ENCODE measurements at places on chromosomes 1 and 21.

DNA sequence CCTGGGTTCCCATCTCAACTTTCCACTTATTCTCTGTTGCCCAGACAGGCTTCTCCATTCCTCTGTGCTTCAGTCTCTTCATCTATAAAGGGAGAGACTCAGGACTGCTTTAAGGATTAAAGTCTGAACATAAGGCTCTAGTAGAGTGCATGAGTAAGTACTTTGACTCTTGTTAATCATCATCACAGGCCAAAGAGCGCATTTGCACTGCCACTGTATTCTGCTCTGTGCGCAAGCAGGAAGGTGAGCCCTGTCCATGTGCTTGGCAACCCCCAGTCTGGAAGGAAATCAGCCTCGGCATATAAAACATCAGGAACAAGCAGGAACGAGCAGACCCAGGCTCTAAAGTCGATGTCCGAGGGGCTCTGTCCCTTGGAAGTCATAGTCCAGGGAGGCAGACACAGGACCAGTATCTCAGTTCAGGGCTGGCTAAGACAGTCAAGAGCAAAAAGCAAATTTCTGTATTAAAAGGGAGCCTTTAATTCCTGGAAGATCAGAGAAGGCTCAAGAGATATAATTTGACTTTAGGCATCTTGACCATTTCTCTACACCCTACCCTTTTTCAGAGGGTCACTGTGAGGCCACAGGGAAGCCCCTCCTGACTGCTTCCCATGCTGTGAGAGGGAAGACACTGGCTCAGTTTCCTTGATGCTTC lies 131.2 kb downstream of the TRABD2B start:
- DNase-seq: no peak

- no peak for DNase-seq
These were observed 31.8 kb upstream of the ANGPTL7 start for GRCh38 chr1:11157394-11157793.

DNA sequence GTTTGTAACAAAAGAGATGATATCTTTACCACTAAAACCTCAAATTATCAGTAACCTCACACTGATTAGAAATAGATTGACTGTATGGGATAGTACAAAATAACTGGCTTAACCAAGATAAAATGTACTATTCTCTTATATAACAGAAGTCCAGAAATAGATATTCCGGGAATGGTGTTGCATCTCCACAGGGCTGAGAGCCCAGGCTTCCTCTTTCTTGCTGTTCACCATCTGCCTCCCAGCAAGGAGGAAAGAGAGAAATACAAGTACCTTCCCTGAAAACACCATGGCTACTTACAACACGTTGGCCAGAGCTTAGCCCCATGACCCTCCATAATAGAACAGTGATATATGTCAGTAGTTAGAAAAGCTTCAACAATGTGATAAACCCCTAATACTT lies 47.0 kb upstream of the KCNK1 start:
- no peak for DNase-seq

DNA sequence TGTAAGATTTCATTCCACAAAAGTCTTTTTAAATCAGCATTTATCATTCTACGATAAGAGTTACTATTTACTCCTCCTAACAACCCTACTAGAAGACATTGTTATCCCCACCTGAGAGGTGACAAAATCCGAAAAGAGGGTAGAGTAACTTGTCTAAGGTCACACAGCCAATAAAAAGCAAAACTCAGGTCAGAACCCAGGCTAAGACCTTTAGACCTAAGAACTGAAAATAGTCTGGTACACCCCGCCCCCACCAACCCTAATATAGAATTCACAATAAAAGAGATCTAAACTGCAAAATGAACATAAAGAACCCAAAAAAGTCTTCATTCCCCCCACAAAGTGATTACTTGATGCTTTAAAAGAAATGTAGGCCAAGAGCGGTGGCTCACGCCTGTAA lies 18.6 kb downstream of the COA7 start:
- DNase-seq: no peak

- no peak for DNase-seq
These were observed 365.6 kb upstream of the ADGRL2 start for GRCh38 chr1:81435175-81435574.

DNA sequence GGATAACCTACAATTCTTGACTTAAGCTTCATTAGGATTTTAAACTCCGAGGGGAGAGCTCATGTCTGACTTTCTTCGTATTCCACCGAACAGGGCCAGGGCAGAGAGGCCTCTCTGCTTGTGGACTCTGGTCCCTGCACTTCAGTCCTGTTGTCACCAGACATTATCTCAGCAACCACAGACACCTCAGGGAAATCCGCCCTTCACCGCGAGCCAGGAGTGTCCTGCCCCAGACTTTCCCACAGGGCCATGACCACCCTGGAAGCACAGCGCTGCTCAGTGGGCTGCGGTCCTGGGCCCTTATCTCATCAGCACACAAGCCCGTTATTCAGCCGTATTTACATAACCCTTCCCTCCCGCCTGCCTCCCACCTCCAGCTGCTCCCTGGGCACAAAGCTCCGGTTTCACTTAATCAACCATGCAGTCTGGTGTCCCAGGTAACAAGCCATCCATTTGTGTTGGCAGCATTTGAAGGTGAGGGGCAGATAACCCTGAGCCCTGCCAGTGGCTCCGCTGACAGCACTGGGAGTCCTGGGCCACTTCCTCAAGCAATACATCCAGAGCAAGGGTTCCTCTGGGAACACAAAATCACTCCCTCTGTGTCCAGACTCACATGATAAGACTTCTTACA lies 122.8 kb upstream of the RAB4A start:
- DNase-seq: no peak

DNA sequence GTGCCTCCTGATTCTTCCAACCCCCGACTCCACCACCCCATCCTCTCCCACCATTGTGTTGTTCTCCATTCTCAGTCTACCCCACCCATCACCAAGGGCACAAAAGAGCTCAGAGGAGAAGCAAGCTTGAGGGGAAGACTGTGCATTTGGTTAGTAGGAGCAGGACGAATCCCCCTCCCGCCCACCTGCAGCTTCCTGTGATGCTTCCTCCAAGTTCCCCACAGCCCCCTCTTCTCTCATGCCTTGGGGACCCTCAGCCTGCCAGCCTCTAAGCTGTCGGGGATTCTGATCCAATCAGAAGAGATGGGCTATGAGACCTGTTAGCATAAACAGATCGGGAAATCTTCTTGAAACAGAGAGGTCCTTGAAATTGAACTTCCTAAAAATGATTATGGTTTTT lies 22.2 kb upstream of the CAPZB start:
- DNase-seq: no peak

DNA sequence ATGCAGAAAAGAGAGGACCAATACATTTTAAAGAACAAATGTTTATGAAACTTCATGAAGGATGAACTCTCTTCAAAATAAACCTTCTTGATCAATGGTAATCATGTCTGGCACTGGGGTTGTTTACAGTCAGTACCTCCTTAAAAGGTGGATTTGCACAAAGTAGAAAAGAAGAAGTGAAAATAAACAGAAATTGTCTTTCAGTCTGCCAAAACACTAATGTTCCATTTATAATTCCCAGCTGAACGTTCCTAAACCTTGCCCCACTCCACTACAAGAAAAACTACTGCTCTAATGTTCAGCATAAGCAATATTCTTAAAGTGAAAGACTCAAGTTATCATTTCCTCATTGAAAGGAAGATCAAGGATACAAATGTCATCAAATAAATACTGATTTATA lies 86.2 kb downstream of the EIF4G3 start:
- DNase-seq: no peak

- DNase-seq: no peak
These were observed 623.9 kb upstream of the NR5A2 start for GRCh38 chr1:199403531-199404116.

- no peak for DNase-seq
These were observed 219.6 kb downstream of the LTN1 start for GRCh38 chr21:28773036-28773435.

GRCh38 chr1:228182296-228183030 lies 16.9 kb downstream of the IBA57 start:
- DNase-seq: no peak

DNA sequence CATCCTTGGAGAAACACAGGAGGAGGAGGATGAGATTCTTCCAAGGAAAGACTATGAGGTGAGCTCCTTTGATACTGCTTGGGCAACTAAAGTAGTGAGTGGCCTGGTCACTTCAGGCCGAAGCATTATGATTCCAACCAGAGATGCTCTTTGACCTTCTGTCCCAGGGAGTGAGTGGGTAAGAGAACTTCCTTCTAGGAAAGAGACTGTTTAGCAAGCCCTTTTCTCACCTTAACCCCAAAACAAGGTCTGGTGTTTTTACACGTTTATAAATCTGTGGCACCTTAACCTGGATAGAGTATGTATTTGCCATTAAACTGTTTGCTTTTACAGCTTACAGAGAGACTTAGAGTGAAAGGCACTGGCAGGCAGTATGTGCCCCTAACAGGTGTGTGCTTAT lies 1.1 kb downstream of the CLCN6 start:
- no peak for DNase-seq

- DNase-seq: no peak
These were observed 37.7 kb upstream of the GPR37L1 start for GRCh38 chr1:202084791-202085681.

DNA sequence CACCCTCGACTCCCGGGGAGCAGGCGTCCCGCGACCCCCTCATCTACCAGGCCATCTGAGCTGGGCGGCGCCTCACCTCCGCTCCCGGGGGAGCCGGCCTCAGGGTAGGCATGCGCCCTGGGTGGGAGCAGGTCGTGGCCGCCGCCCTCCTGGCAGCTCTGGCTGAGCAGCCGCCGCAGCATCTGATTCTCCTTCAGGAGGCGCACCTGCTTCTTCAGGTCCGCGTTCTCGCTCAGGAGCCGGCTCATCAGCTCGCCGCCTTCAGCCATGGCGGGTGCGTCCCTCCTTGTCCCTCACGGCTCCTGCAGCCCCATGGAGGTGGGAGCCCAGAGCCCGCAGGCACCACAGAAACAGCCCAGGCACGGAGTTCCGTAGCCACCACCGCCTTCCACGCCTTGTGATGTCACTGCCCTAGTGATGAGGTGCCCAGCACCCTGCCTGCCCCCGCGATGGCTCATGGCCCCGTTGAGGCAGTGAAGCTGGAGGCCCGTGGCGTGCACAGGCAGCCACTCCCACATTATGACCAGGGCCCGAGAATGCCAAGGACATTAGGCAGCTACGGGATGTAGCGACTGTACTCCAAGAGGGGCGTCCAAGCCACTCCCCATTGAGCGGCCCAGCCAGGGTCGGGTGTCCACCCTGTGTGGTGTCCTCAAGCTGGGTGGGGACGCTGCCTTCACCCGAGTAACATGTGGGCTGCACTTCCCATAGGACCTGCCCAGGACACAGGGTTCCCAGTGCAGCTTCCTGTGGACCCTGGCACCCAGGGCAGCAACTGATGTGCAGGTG lies 1.5 kb downstream of the SPATC1L start:
- no peak for DNase-seq

DNA sequence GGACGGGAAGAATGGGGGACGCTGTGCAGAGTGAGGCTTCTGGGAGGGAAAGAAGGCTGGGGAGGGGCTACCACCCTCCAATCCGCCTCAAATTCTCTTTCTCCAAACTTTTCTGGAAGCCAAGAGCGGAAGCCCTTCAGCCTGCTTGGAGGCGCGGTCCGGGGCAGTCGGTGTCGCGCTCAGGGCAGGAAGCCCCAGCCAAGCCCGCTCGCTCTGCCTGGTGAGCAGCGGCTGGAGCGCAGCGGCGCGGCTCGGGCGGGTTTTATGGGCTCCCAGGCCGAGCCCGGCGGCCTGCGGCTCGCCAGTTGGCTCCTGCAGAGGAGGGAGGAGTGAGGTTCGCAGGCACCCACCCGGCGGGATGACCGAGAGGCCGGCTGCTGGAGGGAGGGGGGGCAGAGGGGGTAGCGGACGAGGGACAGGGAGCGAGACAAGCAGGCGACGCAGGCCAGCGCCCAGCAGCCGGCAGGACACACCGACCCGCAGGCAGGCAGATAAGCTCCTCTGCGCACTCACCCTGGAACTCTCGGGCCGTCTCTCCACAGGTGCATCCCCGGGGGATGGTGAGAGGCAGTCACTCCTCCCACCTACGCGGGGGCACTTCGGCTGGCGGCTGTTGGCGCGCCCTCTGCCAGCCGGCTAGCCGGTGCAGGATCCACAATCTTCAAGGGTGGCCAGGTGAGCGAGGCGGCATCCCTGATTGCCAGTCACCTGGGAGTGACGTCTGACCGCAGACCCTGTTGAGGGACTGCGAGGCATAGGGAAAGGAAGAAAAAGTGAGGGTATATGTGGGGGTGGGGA lies at the start of gene AVPR1B:
Gene AVPR1B (minus strand): TSS at position 238 of the 798 bp plus-strand sequence. CDS start 498 bp downstream, outside the sequence.
- no peak for DNase-seq

- DNase-seq: no peak
These were observed 133.0 kb upstream of the SPAG17 start for GRCh38 chr1:118317842-118318614.

- no peak for DNase-seq
These were observed 134.4 kb upstream of the LMO4 start for GRCh38 chr1:87194271-87194774.

- DNase-seq: no peak
These were observed 3.3 kb upstream of the S1PR1 start for GRCh38 chr1:101233495-101233894.

GRCh38 chr1:46394108-46394871 lies at the start of gene FAAH:
FAAH (plus strand) TSS chr1:46394317; CDS start chr1:46394349, 32 bp downstream.
- peak; percentile 7 for DNase-seq

DNA sequence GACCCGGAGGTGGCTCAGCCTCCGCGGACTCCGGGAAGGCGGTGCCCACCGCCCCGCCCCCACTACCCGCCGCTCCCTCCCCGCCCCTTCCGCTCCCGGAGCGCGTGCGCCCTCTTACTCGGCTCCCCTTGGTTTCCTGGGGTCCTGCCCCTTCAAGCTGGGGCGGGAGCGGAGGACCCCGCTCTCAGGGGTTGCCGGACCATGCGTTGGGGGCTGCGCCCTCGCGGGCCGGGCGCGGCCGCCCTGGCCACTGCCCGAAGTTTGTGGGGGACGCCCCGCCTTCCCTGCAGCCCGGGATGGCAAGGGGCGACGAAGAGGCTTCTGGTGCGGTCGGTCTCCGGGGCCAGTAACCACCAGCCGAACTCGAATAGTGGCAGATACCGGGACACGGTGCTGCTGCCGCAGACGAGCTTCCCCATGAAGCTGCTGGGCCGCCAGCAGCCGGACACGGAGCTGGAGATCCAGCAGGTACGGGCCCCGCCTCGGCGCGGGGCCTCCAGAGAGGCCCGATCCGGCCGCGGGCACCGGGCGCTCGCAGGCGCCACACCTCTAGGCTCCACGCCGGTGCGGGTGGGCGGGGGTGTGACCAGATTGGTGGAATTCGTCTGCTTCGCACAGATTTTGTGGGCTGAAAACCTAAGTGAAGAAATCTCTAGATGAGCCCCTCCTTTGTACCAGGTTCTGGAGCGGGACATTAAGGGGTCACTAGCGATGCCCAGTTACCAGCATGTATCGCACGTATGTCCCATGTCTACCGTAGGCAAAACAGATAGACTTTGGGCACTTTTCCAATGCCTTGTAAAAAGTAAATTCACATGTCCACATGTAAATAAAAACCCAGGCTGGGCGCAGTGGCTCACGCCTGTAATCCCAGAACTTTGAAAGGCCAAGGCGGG lies at the start of gene IARS2:
Gene IARS2 (plus strand): TSS at position 117 of the 896 bp plus-strand sequence. CDS start 85 bp downstream, at position 202.
- peak; percentile 90 for DNase-seq

- no peak for DNase-seq
These were observed 127.0 kb downstream of the USP25 start for GRCh38 chr21:15856813-15857212.

- DNase-seq: no peak
These were observed 78.5 kb downstream of the SLC35F3 start for GRCh38 chr1:233982827-233983518.

GRCh38 chr1:99674115-99675064 lies 28.5 kb downstream of the PALMD start:
- no peak for DNase-seq

GRCh38 chr1:151165281-151165737 lies 393 bp downstream of the LYSMD1 start:
- DNase-seq: no peak

- no peak for DNase-seq
These were observed 19.4 kb downstream of the PGM1 start for GRCh38 chr1:63612564-63612963.
